Naive thymus-derived CD8-positive, alpha-beta T cell (primary cell): ENCODE measurements at places on chromosomes 5 and 9. TPM values are rescaled to one million over a fixed set of nuclear protein-coding genes. Genes with fewer than 3 reads are reported as not detected.
A peak's percentile ranks its signal among the peaks of the same experiment; 100 is the strongest.

NRARP gene
- 2.5 TPM for total RNA-seq

IL13 gene
- total RNA-seq: 0.31 TPM

PCDHA1 gene
- total RNA-seq: not detected

GABRA6 gene
- total RNA-seq: not detected

DRD1 gene
- total RNA-seq: not detected

TAF1L gene
- 0.05 TPM for total RNA-seq

GRCh38 chr9:126379661-126380360 lies 53.2 kb downstream of the MVB12B start:
- H3K36me3 ChIP-seq: peaks cover 40% of the 10 kb centered on the region
- no peak for DNase-seq
- no peak overlapping the region for H3K4me3 ChIP-seq
- no peak overlapping the region for H3K27ac ChIP-seq
- H3K27me3 ChIP-seq: no peaks in the 10 kb centered on the region
- peaks cover 16% of the 10 kb centered on the region for H3K4me1 ChIP-seq

GRCh38 chr5:168364151-168364661 lies 72.8 kb downstream of the WWC1 start:
- no peak for DNase-seq
- H3K27me3 ChIP-seq: peaks cover under 1% of the 10 kb centered on the region
- no peak overlapping the region for H3K27ac ChIP-seq
- no peaks in the 10 kb centered on the region for H3K4me1 ChIP-seq
- H3K36me3 ChIP-seq: no peaks in the 10 kb centered on the region

GRCh38 chr9:108645520-108645919 lies 210.3 kb downstream of the ACTL7B start:
- H3K27me3 ChIP-seq: peaks cover 9% of the 10 kb centered on the region
- H3K4me1 ChIP-seq: no peaks in the 10 kb centered on the region
- DNase-seq: no peak
- no peak overlapping the region for H3K4me3 ChIP-seq

GRCh38 chr9:121871431-121872025 lies 220.1 kb downstream of the DAB2IP start:
- peaks cover 6% of the 10 kb centered on the region for H3K36me3 ChIP-seq
- no peaks in the 10 kb centered on the region for H3K27me3 ChIP-seq
- H3K27ac ChIP-seq: no peak overlapping the region
- H3K4me3 ChIP-seq: no peak overlapping the region
- no peak for DNase-seq

- peaks cover 3% of the 10 kb centered on the region for H3K27me3 ChIP-seq
- no peak for DNase-seq
- no peaks in the 10 kb centered on the region for H3K36me3 ChIP-seq
- no peaks in the 10 kb centered on the region for H3K4me1 ChIP-seq
Measured at GRCh38 chr5:135445306-135445985, 1.7 kb downstream of the DCANP1 start.

DNA sequence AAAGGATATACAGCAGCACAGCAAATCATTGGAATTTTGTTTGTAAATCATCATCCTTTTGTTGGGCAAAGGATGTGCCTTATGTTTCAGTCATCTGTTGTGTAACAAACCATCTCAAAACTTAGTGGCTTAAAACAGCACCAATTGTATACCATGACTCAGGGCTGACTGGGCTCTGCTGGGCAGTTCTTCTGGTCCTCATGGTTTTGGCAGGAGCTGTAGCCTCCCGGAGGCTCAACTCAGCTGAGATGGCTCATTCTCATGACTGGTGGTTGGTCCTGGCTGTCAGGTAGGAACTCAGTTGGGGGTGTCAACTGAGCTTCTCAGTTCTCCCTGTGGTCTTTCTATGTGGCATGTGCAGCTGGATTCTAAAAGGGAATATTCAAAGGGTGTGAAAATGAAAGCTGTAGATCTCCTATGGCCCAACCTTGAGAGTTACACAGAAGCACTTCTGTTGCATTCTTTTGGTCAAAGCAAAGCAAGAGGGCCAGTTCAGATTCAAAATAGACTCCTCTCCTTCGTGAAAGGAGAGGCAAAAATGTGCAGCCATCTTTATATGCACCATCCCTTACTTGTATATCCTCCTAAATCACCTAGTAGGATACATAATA lies 39.1 kb upstream of the CPEB4 start:
- no peaks in the 10 kb centered on the region for H3K4me1 ChIP-seq
- H3K36me3 ChIP-seq: peaks cover 6% of the 10 kb centered on the region
- H3K4me3 ChIP-seq: no peak overlapping the region
- peaks cover 2% of the 10 kb centered on the region for H3K27me3 ChIP-seq
- no peak for DNase-seq
- H3K27ac ChIP-seq: no peak overlapping the region

GRCh38 chr9:911005-911404 lies 65.5 kb upstream of the DMRT3 start:
- no peak for DNase-seq
- no peaks in the 10 kb centered on the region for H3K36me3 ChIP-seq
- H3K4me3 ChIP-seq: no peak overlapping the region
- no peaks in the 10 kb centered on the region for H3K4me1 ChIP-seq
- H3K27ac ChIP-seq: no peak overlapping the region

GRCh38 chr5:34957857-34958690 lies 28.7 kb downstream of the DNAJC21 start:
- H3K27me3 ChIP-seq: no peaks in the 10 kb centered on the region
- no peak overlapping the region for H3K27ac ChIP-seq
- no peak overlapping the region for H3K4me3 ChIP-seq
- H3K36me3 ChIP-seq: peaks cover 15% of the 10 kb centered on the region

GRCh38 chr5:855771-856530 lies 5.2 kb upstream of the ZDHHC11 start:
- no peak overlapping the region for H3K4me3 ChIP-seq
- no peak overlapping the region for H3K27ac ChIP-seq
- H3K4me1 ChIP-seq: no peaks in the 10 kb centered on the region
- no peak for DNase-seq

DNA sequence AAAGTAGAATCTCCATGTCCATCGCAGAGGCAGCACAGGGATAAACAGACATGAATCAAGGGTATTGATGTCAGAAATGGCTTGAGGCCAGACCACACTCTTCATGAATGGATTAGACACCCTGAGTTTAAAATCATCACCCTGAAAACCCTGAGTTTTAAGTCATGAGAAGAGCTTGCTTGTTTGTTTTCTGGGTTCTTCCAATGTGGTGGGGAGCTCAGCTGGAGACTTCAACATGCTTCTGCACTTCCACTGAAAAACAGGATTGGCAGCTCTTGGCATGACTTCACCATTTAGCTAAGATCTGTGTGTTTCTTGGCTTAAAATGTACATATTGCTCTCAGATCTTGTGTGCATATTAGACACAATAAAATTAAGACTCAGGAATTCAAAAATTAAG lies 9.8 kb downstream of the GCNT4 start:
- H3K4me3 ChIP-seq: no peak overlapping the region
- no peak for DNase-seq
- H3K36me3 ChIP-seq: peaks cover 82% of the 10 kb centered on the region

- H3K4me1 ChIP-seq: no peaks in the 10 kb centered on the region
- no peak for DNase-seq
- H3K36me3 ChIP-seq: no peaks in the 10 kb centered on the region
- no peak overlapping the region for H3K27ac ChIP-seq
- H3K27me3 ChIP-seq: no peaks in the 10 kb centered on the region
Measured at GRCh38 chr5:59479086-59479485, 414.4 kb downstream of the PDE4D start.

DNA sequence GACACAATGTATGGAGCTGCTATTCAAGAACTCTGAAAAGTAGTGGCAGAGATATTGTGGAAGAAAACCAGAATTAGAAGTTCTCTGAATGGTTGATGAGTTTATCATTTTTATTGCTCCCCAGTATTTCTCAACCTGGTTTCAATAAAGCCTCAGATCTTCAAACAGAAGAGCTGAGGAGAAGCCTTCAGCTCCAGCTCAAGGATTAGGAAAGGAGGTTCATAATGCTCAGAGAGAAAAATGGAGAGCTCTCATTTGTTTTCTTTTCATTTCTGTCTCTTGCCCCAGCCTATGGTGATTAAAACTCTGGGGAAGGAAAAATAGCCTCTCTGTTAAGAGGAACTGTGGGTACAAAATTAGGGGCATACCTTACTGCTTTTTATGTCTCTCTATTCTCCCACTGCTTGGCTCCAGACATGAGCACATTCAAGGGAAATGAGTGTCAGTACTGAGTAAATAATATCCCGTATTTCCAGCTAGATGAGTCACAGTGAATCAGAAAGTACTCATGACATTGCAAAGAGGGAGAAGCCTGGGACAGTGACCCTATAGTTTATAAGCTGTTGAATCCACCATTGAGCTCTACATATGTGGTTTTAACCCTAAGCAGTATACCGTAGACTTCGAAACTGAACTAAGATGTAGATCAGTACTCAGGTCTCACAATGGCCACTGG lies 138.1 kb downstream of the EMB start:
- DNase-seq: no peak
- peaks cover 10% of the 10 kb centered on the region for H3K36me3 ChIP-seq
- no peak overlapping the region for H3K4me3 ChIP-seq
- no peak overlapping the region for H3K27ac ChIP-seq

DNA sequence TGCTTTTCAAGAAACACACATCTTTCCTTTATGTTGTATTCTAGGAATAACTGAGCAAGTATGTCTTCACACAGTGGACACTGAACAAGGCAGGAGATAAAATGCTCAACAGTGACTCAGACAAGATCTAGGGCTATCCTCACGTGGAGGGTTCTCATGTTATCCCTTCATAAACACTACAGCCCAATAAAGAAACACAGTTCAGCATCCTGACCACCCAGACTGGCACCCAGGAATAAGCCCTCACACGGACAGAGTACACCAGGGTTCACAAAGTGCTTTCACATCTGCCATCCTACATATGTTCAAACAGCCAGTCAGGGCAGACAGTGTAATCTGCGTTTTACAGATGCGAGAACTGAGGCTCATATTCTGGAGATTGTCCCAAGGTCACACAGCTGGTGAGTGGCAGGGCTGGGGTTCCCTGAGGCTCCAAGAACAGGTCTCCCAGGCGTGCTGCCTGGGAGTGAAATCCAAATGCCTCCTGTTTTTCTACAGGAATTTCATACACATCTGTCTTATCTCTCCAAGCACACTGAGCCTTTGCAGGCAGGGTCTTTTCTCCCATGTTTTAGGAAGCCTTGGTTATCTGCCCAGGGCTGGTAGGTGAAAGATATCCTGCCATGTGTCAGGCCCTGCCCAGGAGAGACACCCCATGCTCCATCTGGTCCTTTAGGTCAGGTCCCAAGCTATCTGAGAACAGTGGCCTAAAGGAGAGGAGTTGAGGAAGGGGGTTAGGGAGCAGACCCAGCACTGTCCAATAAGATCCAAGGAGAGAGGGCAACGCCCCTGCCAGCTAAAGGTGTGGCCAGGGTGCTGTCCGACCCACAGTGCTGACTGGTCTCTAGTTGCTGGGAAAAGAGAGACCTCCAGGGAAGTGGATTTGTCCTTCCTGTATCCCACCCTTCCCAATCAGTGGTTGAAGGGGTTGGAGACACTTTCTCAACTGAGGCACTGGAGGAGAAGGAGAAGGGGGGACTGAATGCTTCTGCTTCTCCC lies 47.9 kb upstream of the XPA start:
- H3K36me3 ChIP-seq: peaks cover 7% of the 10 kb centered on the region
- H3K27ac ChIP-seq: no peak overlapping the region
- DNase-seq: no peak
- no peak overlapping the region for H3K4me3 ChIP-seq

- no peak overlapping the region for H3K27ac ChIP-seq
- peaks cover 19% of the 10 kb centered on the region for H3K4me1 ChIP-seq
- peaks cover 6% of the 10 kb centered on the region for H3K36me3 ChIP-seq
- H3K27me3 ChIP-seq: no peaks in the 10 kb centered on the region
- no peak for DNase-seq
Measured at GRCh38 chr5:40416098-40416497, 263.6 kb upstream of the PTGER4 start.

- no peaks in the 10 kb centered on the region for H3K27me3 ChIP-seq
- no peaks in the 10 kb centered on the region for H3K36me3 ChIP-seq
- no peak for DNase-seq
- H3K4me1 ChIP-seq: no peaks in the 10 kb centered on the region
- H3K4me3 ChIP-seq: no peak overlapping the region
Measured at GRCh38 chr5:19536387-19536786, 451.6 kb downstream of the CDH18 start.

DNA sequence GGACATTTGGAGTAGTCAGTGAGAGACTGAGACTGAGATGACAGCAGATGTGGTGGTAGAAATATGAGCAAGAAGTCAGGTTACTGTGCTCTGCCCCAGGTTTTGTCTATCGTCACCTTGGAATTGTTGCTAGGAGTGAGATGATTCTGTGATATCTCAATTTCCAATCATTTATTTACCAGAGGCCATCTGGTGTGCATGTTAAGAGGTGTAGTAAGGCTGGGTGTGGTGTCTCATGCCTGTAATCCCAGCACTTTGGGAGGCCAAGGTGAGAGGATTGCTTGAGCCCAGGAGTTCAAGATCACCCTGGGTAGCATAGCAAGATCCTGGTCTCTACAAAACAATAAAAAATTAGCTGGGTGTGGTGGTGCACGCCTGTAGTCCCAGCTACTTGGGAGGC lies 38.6 kb upstream of the CARTPT start:
- no peaks in the 10 kb centered on the region for H3K4me1 ChIP-seq
- no peak overlapping the region for H3K4me3 ChIP-seq
- H3K27ac ChIP-seq: no peak overlapping the region

- no peaks in the 10 kb centered on the region for H3K27me3 ChIP-seq
- no peaks in the 10 kb centered on the region for H3K36me3 ChIP-seq
- no peak overlapping the region for H3K4me3 ChIP-seq
- no peaks in the 10 kb centered on the region for H3K4me1 ChIP-seq
- H3K27ac ChIP-seq: no peak overlapping the region
Measured at GRCh38 chr5:58640011-58640410, 57.1 kb downstream of the RAB3C start.

DNA sequence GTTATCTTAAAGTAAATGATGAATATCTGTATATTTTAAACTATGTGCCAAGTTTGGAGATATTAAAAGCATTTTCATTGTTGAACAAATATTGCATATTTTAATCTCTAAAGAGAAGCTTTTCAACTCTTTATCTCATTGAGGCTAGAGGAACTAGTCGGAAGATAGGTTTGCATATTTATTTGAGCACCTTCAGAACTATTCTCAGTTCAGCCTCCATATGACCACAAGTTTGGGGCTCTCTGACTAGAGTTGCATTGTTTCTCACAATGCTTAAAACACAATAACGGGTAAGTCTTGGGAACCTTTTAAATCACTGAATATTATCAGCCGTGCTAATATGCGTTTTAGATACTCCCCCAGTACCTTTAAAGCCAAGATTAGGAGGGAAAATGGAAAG lies 47.3 kb upstream of the CTXN3 start:
- peaks cover 3% of the 10 kb centered on the region for H3K4me1 ChIP-seq
- no peak overlapping the region for H3K27ac ChIP-seq
- H3K27me3 ChIP-seq: peaks cover 15% of the 10 kb centered on the region
- H3K4me3 ChIP-seq: no peak overlapping the region
- no peak for DNase-seq
- no peaks in the 10 kb centered on the region for H3K36me3 ChIP-seq

DNA sequence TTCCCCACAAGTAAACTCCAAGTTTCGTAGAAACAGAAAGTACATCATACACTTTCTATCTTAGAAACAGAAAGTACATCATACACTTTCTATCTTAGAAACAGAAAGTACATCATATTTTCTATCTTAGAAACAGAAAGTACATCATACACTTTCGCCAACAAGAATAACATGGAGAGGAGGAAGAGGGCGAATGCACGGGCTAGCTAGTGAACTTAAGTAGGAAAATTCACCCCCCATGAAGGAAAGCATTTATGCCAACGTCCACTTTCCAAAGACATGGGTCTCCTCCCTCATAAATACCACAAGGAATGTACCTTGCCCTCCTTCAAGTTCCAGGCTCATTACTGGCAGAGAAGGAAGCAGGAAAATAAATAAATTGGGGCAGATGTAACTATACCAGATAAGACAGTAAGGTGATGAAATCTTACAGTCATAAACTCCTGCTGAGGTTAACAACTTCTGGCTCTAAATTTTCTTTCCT lies 64.7 kb downstream of the FRMD3 start:
- no peaks in the 10 kb centered on the region for H3K4me1 ChIP-seq
- H3K4me3 ChIP-seq: peak overlapping the region; percentile 1
